ENCODE measurements at places on chromosomes 16 and 17. TPM values are rescaled to one million over a fixed set of nuclear protein-coding genes. Genes with fewer than 3 reads are reported as not detected.

The ADAD2 gene
- not detected for polyA plus RNA-seq

The DNAI2 gene
- polyA plus RNA-seq: not detected

The PRKCB gene
- polyA plus RNA-seq: 27.6 TPM

The P3H4 gene
- 17.8 TPM for polyA plus RNA-seq
